ENCODE measurements at places on chromosomes 4 and X.
A peak's percentile ranks its signal among the peaks of the same experiment; 100 is the strongest.

DNA sequence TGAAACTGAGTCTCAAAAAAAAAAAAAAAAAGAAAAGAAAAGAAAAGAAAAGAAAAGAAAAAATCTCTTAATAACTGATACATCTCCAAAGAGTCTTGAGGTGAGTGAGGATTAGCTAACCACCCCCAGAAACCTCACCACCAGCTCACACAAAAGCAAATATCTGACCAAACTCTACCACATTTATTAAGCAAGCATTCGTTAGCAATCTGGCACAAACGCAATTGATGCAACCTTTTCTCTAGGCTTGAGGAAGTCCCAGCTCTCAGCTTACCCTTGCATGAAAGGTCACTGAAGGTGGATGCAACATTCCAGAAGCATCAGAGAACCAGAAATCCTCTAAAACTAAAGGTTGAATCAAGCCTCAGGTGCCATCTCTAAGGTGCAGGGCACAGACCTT, 231.9 kb upstream of the BCOR start:
- no peak for DNase-seq

DNA sequence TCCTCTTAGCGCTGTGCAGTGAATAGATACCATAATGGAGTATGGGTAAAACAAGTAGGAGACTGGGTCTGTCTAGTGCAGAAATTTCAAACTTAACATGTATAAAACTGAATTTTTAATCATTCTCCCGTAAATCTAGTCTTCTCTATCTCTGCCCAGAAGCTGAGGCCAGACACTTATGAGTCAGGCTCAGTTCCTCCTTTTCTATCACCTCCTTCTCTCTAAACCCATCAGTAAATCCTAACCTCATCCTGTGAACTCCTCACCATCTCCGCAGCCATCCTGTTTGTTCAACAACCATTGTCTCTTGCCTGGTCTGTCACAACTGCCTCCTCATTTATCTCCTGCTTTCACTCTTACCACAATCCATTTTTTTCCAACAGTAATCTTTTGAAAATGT, 19.8 kb upstream of the SGMS2 start:
- DNase-seq: no peak

DNA sequence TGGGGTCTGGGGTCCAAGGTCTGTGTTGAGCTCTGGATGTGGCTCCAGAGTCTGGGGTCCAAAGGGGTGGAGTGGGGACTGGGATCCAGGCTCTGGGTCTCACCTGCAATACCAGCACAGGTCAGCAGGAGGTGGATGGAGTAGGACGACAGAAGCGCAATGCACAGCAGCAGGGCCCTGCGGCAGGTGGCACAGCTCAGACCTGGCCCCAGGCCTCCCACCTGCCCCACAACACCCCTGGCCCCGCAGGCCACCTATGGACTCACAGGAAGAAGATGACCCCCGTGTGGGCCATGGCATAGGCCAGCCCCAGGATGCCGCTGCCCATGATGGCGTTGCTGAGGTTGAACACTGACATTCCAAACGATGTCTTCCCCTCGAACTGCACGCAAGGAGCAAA, 3.4 kb downstream of the SLC38A5 start:
- DNase-seq: no peak

GRCh38 chr4:4724321-4724720, 135.1 kb upstream of the MSX1 start:
- DNase-seq: no peak

DNA sequence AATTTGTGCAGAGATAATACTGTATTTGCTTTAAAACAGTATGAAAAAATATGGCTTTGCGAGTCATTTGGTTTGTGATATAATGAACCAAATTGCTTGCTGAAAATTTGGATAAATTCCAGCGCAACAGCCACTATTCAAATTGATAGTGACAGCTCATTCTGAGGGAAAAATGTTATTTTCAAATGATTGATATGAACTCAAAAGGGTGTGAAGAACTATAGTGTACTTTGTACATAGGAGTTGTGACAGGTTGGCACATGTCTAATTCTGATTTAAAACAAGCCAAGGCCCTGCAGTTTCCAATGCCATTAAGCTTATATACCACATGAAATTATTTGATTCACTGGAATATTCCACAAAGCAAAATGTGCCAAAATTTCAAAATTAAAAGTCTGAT, 1628.9 kb upstream of the AGA start:
- no peak for DNase-seq

- peak; percentile 63 for DNase-seq
Observed at GRCh38 chr4:7960790-7961655, 21.4 kb upstream of the AFAP1 start.

DNA sequence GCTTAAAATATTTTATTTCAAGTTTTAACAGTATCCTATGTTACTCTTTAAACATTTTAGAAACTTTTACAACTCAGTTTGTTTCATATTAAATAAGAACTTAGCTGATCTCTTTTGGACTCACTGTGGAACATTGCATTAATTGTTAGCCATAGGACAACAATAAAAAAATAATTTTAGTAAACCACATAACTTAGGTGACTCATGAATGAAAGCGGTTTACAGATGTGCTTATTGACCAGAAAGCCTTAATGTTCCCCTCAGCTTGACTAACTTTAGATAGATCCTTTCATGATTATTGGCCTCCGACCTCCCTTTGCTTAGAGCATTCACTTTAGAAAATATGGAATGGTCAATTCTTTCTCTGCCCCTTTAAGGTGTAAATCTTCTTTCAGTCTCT, 783.5 kb upstream of the MAGEB2 start:
- DNase-seq: no peak

- no peak for DNase-seq
Observed at GRCh38 chrX:131783555-131784308, 239.4 kb upstream of the STK26 start.

DNA sequence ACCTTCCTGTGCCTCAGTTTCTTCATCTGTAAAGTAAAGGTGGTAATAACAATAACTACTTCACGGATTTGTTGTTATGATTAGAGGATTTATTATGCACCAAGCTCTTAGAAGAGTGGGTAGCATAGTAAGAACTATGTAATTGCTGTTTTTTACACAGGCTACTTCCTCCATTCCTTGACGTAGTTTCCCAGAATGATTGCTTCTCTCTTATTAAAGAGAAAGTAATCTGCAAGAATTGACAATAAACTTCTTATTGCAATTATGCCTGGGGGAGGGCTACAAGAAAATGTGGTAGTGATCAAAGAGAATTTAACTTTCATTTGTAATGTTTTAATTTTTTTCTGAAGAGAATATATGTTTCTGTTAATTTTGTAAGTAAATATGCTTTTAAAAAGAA, 238.7 kb downstream of the GASK1B start:
- DNase-seq: no peak

- no peak for DNase-seq
Observed at GRCh38 chr4:48369771-48370170, 28.4 kb downstream of the SLAIN2 start.

DNA sequence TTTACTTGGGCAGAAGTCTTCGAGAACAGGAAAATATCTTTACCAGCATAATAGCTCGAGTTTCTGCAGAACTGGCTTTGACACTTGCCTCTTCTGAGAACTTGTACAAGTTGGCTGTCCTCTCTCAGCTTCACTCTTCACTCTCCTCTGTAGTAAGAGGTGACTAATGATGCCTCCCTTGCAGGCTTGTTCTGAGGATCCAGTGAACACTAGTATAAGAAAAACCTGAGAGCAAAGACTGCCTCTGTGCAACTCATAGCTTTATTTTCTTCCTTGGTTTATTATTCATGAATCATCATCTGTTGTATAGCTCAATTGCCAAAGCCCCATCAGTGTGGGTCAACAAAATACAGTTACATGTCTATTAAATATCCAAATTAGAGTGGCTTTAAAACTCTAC, 266.7 kb upstream of the CLNK start:
- no peak for DNase-seq

- DNase-seq: peak; percentile 6
Observed at GRCh38 chr4:142126890-142127497, 490.6 kb downstream of the IL15 start.

GRCh38 chr4:101730291-101731117, 60.0 kb upstream of the BANK1 start:
- peak; percentile 28 for DNase-seq

- DNase-seq: peak; percentile 85
Observed at GRCh38 chrX:154457491-154458115, 478 bp upstream of the PLXNA3 start.

DNA sequence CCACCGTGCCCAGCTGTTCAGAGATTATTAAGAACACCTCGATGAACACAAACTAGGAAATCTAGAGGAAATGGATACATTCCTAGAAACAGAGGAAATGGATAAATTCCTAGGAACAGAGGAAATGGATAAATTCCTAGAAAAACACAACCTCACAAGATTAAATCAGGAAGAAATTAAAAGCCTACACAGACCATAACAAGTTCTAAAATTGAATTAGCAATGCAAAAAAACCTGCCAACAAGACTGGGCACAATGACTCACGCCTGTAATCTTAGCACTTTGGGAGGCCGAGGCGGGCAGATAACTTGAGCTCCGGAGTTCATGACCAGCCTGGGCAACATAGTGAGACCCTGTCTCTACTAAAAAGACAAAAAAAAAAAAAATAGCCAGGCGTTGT, 13.1 kb upstream of the IDS start:
- DNase-seq: no peak

DNA sequence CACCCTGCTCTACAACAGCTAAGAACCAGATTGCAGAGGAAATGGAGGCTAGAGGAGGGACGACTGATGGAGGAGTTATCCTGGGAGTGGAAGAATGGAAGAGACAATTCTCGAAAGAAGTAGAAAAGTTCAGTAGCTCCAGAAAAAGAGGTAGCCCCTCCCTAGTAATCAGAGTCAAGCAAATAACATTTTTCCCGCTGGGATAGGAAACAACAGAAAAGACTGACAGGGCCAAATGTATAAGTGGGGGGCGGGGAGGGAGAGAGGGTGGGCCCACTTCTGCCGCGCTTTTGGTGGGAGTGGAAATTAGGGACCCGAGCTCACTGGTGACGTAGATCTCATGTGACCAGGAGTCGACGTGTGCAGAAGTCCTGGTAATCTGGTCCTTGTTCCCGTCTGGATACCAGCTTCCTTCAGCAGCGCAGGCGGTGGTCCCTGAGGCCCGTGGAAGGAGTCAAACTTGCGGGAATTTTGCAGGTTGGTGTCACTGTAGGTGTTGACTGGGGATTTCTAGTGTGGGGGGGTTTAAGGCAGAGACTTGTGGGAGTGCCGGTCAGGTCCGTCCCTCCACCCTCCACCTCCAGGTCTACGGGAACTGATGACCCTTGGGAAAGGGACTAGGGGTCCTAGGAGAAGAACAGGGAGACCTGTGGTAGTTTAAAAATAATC, at the start of gene TCEAL9:
TCEAL9 (plus strand) TSS at position 377 of the 669 bp plus-strand sequence. CDS start 1,179 bp downstream, outside the sequence.
- no peak for DNase-seq

- no peak for DNase-seq
Observed at GRCh38 chr4:87497159-87497558, 32.0 kb downstream of the SPARCL1 start.

- peak; percentile 61 for DNase-seq
Observed at GRCh38 chrX:13087322-13088155, 43.1 kb upstream of the FAM9C start.

DNA sequence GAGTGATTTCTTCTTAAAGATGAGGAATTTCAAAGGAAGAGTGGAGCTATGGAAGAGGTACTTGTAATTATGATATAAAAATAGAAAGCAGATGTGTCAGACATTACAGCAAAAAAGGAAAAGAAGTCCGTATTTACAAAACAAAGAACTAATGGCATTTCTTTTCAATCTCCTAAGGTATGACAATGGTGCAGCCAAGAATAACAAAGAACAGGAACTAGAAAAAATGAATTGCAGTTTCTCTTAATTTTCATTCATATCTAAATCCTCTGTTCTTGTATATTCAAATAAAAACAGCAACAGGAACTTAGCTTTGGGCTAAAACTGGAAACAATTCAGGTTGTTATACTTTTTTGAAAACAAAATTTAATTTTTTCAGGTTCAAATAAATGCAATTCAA, 105.1 kb downstream of the SPRY1 start:
- DNase-seq: no peak

GRCh38 chr4:187767687-187768086, 227.9 kb upstream of the ZFP42 start:
- no peak for DNase-seq

GRCh38 chrX:22110729-22111494, 78.8 kb downstream of the PHEX start:
- DNase-seq: no peak

- DNase-seq: no peak
Observed at GRCh38 chr4:81531410-81531809, 59.7 kb upstream of the RASGEF1B start.

- no peak for DNase-seq
Observed at GRCh38 chr4:142565771-142566170, 280.3 kb downstream of the INPP4B start.

DNA sequence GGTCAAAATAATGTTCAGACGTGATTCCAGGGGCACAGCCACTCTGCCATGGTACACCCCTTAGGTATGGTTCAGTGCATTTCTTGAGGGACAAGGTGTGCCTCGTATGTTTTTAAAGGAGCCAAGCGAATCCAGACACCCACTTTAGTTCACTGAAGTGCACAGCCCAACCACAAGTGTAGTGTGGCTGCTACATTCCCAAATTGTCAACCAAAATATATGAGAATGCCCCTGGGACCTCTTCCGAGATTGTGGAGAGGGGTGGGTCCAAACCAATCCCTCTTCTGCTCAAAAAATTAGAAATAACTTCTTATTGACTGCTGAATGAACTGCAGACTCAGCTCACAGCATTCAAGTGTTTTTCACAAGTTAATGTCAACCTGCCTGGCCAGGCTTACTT, 7.4 kb upstream of the BRS3 start:
- no peak for DNase-seq

DNA sequence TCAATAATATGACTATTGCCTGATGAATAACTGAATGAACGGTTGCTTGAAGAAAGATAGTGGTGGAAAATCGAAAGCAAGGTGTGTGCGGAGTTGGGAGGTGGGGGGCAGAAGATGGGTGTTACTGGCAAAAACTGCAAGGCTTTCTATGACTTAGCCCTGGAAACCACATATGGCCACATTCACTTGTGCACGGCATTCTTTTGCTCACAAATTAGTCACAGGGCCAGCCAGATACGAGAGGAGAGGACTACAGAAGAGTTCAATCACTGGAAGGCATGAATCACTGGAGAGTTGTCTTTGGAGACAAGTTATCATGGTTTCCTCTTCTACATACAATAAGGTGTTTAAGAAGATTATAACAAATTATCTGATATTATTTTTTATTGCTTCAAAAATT, 626.5 kb upstream of the CPEB2 start:
- DNase-seq: no peak

DNA sequence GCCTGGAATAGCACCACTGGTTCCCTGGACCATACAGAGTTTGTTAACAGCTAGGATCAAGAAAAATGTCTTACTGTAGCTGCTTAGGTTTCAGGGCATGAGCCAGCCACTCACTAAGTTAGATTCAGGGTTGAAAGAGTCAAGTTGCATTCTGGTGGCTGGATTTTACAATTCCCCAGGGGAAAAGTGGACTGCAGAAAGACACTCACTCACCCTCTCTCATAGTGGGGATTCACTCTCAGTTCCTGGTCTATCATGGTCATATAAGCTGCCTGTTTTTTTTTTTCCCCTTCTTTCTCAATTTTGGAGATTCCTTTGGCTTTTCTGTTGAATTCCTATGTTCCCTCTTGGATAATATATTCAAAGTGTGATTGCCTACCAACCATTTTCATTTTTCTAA, 744.2 kb upstream of the GRIA3 start:
- no peak for DNase-seq
